Peyer's patch (tissue), 4 donors: ENCODE measurements at places on chromosomes 16 and 17. TPM values are rescaled to one million over a fixed set of nuclear protein-coding genes. Genes with fewer than 3 reads are reported as not detected.

GRCh38 chr17:4973256-4974114 lies 5.9 kb upstream of the SPAG7 start:
- peaks cover 4% of the 10 kb centered on the region for H3K4me1 ChIP-seq
- H3K27ac ChIP-seq = no peak overlapping the region
- no peaks in the 10 kb centered on the region for H3K36me3 ChIP-seq
- no peak for DNase-seq
- H3K4me3 ChIP-seq = no peak overlapping the region

DNA sequence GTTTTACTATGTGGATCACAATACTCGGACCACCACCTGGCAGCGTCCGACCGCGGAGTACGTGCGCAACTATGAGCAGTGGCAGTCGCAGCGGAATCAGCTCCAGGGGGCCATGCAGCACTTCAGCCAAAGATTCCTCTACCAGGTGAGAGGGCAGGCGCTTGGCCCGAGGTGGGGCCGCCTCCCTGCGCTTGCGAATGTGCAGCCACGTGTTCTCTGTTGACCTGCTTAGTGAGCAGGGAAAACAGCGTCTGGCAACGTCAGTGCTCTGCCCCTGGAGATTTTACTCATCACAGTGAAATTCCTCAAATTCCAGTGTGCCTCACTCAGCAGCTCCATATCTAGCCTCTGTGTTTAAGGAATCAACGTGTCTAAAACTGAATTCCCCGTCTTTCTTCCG lies 33.4 kb upstream of the CLEC18A start:
- no peaks in the 10 kb centered on the region for H3K4me1 ChIP-seq
- H3K27ac ChIP-seq = no peak overlapping the region
- no peak overlapping the region for H3K4me3 ChIP-seq
- H3K27me3 ChIP-seq = no peaks in the 10 kb centered on the region
- DNase-seq = no peak
- H3K36me3 ChIP-seq = peaks cover 11% of the 10 kb centered on the region

GRCh38 chr16:61836804-61837393 lies 199.3 kb downstream of the CDH8 start:
- no peaks in the 10 kb centered on the region for H3K4me1 ChIP-seq
- no peaks in the 10 kb centered on the region for H3K27me3 ChIP-seq
- no peak overlapping the region for H3K27ac ChIP-seq
- DNase-seq = no peak
- H3K36me3 ChIP-seq = no peaks in the 10 kb centered on the region

Gene TMC5
- total RNA-seq = 218 TPM

Gene TMEM98
- 54.5 TPM for total RNA-seq
